ENCODE measurements at places on chromosomes 11 and 22.

- no peak for DNase-seq
Measured at GRCh38 chr11:134674974-134675373, 262.9 kb upstream of the B3GAT1 start.

DNA sequence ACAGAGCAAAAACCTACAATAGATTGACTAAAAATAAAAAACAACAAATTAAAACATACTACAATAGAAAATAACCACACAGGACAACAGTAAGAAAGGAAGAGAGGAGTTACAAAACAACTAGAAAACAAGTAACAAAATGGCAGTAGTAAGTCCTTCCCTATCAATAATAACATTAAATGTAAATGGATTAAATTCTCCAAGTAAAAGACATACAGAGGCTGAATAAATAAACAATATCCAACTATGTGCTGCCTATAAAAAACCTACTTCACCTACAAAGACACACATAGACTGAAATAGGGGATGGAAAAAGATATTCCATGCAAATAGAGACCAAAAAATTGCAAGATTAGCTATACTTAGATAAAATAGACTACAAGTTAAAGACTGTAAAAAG, 57.0 kb upstream of the RASSF10 start:
- DNase-seq = no peak

- no peak for DNase-seq
Measured at GRCh38 chr11:104731890-104732289, 166.4 kb downstream of the CASP12 start.

DNA sequence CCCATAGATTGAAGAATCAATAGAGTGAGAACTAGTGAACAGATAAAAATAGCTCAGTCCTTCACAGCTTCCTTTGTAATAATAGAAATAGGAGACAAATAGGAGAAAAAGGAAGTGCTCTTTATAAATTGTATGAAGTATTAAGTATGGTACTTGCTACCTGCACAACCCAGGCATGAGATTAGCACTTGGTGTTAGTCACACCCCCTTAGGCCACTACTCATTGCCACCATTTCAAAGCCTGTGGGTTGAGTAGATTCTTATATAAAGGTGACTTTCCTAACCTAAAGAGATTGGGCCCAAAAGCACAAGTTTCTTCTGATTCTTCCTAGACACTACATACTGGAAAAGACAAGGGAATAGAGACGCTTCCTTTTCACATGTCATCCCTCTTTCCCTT, 37.7 kb upstream of the ADORA2A start:
- no peak for DNase-seq

- DNase-seq = peak; percentile 47
Measured at GRCh38 chr22:23315341-23315917, 135.1 kb downstream of the BCR start.

GRCh38 chr22:33459137-33459536, 401.0 kb upstream of the SYN3 start:
- DNase-seq = no peak
